Stimulated activated CD8-positive, alpha-beta memory T cell treated with anti-CD3 and anti-CD28 coated beads, Interleukin-4, amount 100 ng/mL, for 48 hours (primary cell): ENCODE measurements at places on chromosomes 6 and 20.
A peak's percentile ranks its signal among the peaks of the same experiment; 100 is the strongest.

DNA sequence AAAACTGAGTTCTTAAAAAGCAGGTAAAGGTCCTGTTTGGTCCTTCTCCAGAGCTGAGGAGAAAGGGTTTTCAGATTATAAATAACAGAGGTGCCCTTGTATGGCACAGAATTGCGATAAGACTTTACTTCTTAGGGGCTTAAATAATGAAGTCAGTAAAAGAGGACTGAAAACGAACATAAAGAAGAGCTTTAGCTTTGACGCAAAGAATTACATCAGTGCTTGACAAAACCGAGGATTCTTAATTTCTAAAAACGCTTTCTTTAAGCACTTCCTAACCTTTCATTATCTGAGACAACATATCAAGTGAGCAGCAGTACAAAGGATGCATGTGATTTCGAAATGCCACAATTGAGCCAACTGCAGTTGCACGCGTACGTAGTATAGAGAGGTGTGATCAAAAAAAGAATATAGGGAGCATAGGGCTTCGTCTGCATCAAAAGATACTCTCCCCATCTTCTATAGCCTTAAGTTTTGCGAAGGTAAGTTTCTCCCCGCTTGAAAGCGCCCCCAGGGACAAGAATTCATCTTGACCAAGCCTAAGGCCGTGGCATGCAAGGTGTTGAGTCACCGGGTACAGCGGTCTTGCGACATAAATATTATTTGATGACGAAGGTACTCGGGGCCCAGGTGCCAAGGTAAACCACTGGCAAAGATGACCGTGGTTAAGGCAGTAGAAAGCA lies 778 bp upstream of the LOC128125822 start:
- peak; percentile 57 for DNase-seq

DNA sequence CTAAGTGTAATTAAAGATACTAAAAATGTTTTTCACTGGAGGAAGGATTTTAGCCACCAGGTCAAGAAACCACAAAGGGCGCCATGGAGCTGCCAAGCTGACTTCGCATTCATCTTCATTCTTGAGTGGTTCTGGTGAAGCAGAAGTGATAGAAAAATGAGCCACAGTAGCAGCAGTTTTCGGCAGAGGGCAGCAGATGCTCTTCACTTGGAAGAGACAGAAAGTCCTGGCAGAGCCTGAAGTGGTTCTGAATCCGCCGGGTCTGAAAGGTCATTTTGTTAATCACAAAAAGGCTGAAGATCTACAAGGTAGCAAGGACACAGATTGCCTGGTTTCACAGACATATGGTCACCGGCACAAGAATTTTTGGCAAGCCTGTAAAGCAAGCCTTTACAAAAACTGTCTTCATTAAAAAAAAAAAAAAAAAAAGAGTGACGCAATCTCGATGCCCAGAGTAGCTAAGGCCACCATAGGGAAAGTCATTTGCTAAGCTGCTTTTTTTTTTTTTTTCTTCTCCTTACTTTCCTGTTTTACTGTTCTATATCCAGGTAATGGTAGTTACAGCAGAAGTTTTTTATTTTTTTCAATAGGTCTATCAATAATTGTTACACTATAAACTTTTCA lies 345.1 kb upstream of the AGPAT4 start:
- no peak for DNase-seq

DNA sequence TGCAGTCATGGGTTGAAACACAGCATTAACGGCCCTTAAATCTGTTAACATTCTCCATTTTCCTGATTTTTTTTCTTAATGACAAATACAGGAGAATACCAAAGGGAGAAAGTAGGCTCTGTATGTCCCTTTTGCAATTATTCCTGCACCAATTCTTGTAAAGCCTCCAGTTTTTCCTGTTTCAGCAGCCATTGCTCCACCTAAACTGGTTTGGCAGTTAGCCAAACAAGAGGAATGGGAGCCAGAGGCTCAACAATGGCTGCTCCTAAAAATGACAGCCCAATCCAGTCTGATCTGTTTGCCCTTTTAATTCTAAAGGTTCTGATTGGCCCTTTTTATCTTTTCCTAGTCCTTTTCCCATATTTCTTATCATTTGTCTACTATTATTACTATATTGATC lies 284.2 kb upstream of the SGK1 start:
- DNase-seq = no peak

DNA sequence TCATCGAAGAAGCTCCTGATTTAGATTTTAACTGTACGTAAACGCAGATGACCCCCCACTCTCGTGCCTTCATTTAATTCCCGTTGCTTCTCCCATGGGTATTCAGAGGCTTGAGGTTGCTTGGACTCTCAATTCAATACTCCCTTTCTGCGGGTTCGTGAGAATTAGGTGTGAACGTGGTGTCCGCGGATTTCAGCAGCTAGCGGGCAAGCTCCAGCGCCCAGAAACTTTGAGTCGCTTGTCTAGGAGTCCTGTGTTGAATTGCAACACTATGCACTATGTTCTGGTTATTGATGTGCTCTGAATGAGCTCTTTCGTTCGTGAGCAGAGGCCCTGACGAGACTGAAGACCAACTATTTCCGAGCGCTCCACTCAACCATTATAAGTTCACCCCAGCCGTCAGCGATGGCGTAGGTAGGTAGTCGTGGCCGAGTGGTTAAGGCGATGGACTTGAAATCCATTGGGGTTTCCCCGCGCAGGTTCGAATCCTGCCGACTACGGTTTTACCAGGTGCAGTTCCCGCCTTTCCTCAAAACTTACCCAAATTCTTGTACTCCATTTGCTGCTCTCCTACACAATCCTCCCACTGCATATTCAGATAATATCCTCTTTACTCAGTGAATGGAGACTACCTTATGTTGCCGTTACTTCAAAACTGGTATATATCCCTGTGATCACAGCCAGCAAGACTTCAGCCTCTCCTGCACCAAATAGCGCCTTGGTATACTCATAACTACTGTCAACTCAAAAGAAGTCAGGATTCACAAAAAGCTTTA lies 72.6 kb upstream of the ZNF184 start:
- peak; percentile 80 for DNase-seq

GRCh38 chr6:111540681-111541025 lies 57.6 kb upstream of the REV3L start:
- DNase-seq = no peak

DNA sequence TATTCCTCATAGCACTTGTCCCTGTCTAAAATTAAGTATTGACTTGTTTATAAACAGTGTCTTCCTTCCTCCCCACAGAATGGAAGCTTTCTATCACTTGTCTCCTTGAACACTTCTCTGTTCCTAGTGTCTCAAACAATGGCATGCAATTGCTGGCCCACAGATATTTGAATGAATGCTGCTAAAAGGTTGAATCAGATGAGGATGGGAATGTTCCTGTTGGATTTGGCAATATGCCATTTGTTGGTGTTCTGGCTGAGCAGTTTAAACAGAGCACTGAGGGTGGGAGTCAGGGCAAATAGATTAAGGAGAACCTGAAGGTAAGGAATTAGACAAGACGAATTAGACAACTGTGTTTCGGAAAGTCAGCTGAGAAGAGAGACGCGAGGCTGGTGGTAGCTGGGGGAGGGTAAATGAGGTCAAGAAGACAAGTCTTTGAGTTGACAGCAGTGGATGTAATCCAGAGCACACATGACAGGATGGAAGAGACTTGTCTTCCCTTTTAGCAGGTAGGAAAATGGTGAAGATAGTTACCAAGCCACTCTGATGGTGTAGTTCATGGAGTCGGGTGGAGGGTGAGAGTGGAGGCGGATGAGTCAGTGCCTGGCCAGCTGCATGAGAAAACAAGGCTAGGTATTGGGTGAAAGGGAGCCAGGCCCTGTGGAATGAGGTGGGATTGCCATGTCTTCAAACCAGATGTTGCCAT lies 58.3 kb upstream of the GNRH2 start:
- peak; percentile 72 for DNase-seq

- no peak for DNase-seq
These were observed 150.6 kb upstream of the SPACA1 start for GRCh38 chr6:87897013-87897412.

DNA sequence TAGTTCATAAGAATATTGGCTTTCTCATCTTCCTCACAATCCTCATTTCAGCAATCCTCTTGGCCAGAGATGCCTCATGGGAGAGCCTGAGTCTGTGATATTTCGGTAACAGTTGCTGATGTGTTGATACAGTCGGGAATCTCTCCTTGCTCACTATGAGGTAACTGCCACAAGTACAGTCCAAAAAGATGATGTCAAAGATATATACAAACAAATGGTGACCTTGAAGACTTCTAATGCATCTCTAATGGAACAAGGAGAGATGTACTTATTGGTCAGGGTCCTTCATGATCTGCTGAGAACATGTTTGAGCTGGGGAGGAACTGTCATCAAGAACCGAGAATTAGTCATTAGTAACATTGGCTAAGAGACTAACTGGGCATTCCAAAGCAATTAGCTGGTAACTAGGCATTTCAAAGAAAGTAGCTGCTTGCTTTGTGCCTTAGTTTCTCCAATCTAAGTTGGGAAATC lies 56.1 kb downstream of the FILIP1 start:
- no peak for DNase-seq
